Activated naive CD8-positive, alpha-beta T cell treated with anti-CD3 and anti-CD28 coated beads, Interleukin-2, amount 10 ng/mL, durations not matched to agents 7 days and 5 days (primary cell): ENCODE measurements at places on chromosomes 4 and X.

GRCh38 chrX:116596010-116596409 lies 133.2 kb upstream of the CT83 start:
- no peak for DNase-seq

- DNase-seq, result no peak
Observed at GRCh38 chr4:147828331-147828905, 96.5 kb downstream of the ARHGAP10 start.

GRCh38 chr4:106607558-106607957 lies 239.0 kb upstream of the GIMD1 start:
- no peak for DNase-seq

DNA sequence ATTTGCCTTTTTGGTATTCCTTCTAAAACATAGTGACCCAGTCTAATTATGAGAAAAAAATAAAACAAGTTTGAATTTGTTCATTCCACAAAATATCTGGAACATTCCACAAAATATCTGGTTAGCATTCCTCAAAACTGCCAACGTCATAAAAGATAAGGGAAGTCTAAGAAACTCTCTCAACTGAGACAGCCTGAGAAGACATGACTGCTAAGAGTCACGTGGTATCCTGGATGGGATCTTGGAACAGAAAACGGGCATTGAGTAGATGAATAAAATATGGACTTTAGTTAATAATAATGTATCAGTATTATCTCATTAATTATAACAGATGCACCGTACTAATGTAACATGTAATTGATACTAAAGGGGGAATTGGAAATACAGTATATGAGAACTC lies 280.9 kb downstream of the ARAP2 start:
- no peak for DNase-seq

- DNase-seq, result no peak
Observed at GRCh38 chr4:184247421-184247820, 29.7 kb upstream of the ENPP6 start.

DNA sequence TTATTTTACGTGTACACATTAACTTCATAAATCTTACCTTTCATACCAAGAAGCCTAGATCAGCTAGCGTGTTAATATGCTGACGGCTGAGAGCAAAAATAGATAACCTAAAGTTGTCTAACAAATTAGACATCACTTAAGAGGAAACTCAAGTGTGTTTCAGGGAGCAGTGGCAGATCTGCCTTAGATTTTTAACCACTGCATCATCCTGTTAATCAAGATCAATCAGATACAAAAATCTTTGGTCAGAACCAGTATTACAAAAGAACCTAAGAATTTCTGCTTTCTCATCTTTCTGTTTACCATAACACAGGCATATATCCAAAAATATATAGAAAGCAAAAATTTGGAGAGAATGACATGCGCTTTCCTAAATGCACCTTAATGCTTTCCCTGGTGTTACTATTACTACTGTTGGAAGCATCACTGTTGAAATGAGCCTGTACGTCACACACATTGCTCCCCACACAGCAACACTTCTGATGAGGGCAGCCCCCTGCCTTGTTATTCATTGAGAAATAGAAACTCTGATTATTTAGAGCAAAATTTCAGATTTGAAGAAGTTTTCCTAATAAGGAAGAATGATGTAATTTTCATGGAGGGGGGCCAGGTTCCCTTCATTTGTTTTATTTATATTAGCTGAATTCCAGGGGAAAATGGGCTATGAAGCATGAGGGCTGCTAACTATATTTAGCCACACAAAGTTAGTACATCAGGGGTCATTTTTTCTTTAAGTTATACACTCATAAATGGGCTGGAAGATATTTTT lies 152.3 kb downstream of the CBR4 start:
- DNase-seq, result no peak

DNA sequence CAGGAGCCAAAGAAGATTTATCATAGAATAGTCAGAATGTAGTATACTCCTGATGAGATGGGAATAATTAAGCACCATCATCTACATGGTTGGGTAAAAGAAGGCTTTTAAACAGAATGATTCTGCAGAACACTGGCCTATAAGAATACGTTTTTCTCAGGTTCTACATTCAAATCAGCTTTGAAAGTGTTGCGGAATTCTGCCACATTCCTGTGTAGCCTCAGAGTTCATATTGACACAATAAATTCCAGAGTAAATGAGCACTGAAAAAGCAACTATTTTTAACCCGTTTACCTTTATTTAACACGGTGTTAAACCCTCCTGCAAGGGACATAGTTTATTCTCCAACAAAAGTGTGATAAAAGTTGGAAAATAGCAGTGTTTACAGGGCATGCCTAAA lies 950.2 kb upstream of the SLIT2 start:
- no peak for DNase-seq

DNA sequence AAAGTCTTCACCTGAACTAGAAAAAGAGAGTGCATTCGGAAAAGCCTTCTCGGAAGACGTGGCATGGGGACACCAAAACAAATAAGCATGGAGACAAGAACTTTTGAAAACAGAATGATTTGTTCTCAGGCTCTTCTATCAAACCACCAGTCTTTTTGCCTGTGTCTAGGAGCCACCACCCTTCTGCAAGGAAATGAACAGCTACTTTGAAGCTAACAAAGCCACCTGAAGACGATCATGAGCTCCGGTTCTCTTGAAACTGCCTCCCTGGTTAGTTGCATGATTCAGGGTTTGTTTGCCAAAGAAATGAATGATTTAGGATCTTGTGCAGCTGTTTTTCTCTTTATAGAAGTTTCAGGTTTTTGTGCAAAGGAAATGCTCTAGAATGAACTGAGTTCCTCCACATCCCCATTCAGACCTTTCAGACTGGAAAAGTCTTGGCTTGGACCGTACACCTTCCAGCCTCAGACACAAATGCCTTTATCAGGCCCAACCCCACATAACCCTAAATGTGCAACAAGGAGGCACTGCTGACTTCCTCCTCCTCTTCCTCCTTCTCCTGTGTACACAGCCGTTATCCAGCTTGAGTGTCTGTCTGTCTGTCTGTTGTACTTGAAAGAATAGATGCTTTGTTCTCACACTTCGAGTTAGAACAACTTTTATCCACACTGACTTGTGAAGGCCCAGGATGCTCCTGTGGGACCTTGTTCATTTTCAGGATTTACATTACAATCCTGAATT lies 334.8 kb upstream of the KLF3 start:
- no peak for DNase-seq

GRCh38 chr4:121873604-121874003 lies 3.3 kb upstream of the BBS7 start:
- no peak for DNase-seq

GRCh38 chr4:107253090-107253489 lies 217.0 kb upstream of the DKK2 start:
- no peak for DNase-seq

GRCh38 chr4:71206763-71207162 lies 132.1 kb upstream of the SLC4A4 start:
- no peak for DNase-seq

DNA sequence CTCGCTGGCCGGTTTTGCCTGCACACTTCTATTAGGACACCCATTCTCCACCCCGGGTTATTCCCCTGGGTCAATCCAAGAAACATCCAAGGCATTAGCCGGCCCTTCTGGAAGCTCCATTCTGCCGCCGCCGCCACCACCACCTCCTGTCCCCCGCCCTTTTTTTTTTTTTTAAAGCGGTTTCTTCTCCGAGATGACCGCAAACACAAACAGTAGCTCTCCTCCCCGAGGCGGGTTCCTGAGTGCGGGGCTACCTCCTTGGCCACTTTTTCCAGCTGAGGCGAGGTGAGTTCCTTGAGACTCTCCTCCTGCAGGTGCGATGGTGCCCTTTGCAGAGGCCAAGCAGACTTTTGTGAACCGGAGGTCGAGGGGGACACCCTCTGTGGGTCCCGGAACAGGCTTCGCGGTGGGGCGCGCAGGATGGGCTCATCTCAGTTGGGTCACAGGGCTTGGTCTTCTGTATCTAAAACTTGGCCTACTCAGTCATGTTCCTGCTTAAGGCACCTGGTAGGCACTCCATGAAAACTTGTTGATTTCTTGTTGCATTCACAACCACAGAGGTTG lies 930 bp downstream of the NWD2 start:
- no peak for DNase-seq

DNA sequence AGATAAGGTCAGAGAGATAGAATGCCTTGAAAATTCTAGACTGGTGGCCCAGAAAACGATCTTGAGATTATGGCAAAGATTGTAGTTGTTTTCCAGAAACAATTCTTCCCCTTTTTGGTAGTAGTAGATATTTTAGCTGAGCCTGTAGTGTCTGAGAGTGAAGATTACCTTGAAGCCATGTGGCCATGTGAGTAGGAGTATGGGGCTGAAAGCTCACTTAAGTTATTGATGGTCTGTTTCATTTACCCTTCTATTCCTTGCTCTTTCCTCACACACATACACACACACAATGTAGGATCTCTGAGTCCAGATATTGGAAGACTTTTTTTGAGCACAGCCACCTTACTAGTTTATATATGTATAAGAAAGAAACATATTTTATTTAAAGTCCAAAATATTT lies 941.6 kb upstream of the GRID2 start:
- DNase-seq, result no peak

- no peak for DNase-seq
Observed at GRCh38 chrX:138775517-138775916, 64.0 kb upstream of the FGF13 start.
